Activated T-cell treated with anti-CD3 and anti-CD28 coated beads, Interleukin-2, amount 50 U/mL, for 24 hours (primary cell): ENCODE measurements at places on chromosomes 7 and 10.

GRCh38 chr10:61937631-61938351 is 36.3 kb downstream of the ARID5B start:
- no peak for DNase-seq

- no peak for DNase-seq
Observed at GRCh38 chr10:34396663-34397062, 418.4 kb downstream of the PARD3 start.

GRCh38 chr7:52472006-52472620 is 563.3 kb upstream of the POM121L12 start:
- DNase-seq, result no peak

DNA sequence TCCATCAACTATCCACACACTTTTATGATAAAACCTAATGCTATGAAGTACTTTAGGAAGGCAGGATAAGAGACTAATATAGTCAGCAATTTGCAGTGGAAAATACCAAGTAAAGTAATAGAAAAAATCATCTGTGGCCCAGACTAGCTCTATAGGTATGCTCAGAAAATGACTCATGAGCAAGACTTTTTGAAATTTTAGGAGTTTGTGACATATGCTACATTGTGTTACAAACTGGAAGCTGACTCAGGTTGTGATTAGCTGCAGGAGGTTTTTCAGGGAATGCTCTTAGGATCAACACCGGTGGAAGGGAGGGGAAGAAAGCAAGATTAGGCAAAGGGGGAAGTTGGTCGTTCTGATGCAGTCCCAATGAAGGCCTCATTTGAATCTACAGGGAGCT is 56.1 kb downstream of the FEZF1 start:
- no peak for DNase-seq

GRCh38 chr10:93757136-93757535 is 600 bp upstream of the LGI1 start:
- no peak for DNase-seq

- no peak for DNase-seq
Observed at GRCh38 chr10:116765648-116766081, 23.3 kb upstream of the HSPA12A start.

GRCh38 chr7:158646766-158647474 is 57.7 kb downstream of the NCAPG2 start:
- no peak for DNase-seq

DNA sequence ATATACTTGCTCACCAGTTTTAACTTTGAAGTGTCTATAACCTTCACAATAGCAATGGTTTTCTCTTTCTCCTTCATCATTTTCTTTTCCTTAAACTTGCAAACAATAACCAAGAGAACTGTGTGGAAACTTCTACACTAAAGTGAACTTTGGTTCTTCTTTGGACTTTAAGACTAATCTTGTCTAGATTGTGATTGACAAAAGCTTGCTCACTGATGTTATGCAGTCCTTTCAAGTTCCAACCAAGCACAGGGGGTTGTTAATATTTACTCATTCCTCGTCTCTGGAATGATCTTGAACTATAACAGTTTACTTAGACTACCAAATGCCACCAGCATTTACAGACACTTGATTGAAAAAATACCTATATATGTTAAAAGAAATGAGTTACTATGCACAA is 62.4 kb downstream of the TFEC start:
- DNase-seq, result no peak

GRCh38 chr7:51680594-51681399 is 364.2 kb upstream of the COBL start:
- DNase-seq, result no peak

GRCh38 chr10:59868696-59869593 is 37.4 kb downstream of the CCDC6 start:
- no peak for DNase-seq

DNA sequence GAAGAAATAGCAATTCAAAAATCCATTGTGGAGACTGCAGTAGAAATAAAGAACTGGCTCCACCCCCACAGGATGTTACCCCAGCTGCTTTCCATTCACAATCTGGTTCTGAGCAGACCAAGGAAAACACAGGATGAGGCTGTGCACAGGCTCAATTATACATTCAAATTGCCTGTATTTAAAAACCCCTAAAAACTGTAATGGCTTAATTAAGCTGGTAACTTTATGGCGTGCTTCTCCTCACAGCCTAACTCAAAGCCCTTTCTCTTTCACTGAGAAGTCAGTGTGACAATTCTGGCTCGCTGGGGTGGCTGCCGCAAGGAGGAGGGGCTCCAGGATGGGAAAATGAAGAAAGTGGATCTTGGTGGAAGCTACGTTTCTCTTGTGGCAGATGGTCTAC is 1191.1 kb downstream of the SORCS1 start:
- DNase-seq, result no peak

GRCh38 chr7:156543699-156544598 is 96.6 kb upstream of the RNF32 start:
- no peak for DNase-seq

GRCh38 chr7:141549582-141549981 is 1.6 kb upstream of the AGK start:
- DNase-seq, result no peak

GRCh38 chr10:88989824-88990383 is 694 bp upstream of the FAS start:
- no peak for DNase-seq

- DNase-seq, result no peak
Observed at GRCh38 chr10:116470768-116471415, 43.2 kb downstream of the PNLIPRP3 start.

- no peak for DNase-seq
Observed at GRCh38 chr7:15648461-15648961, 38.0 kb downstream of the MEOX2 start.
